ENCODE measurements at places on chromosomes 12 and 14. TPM values are rescaled to one million over a fixed set of nuclear protein-coding genes. Genes with fewer than 3 reads are reported as not detected.

GPR135 gene
- total RNA-seq = 1.8 TPM

DNA sequence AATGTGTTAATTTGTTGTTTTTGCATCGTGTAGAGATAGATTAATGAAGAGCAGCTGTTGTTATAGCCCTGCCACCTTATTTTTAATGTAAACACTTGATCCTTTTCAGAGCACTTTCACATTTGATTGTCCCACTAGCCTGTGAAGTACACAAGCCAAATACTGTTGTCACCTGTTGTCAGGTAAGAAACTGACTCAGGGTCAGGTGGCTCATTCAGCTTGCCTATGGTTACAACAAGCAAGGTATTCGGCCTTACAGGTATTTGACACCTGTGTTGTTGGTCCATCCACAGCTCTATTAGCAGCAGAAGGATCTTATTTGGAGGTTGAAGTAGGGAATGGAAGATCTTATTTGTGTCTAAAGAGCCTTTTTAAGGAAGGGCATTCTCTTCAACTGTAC is 108.9 kb downstream of the GPR135 start:
- H3K4me3 ChIP-seq = no peak overlapping the region
- H3K27ac ChIP-seq = no peak overlapping the region
- H3K4me1 ChIP-seq = peaks cover 6% of the 10 kb centered on the region

GRCh38 chr12:80033448-80033847 is 65.9 kb upstream of the OTOGL start:
- H3K4me3 ChIP-seq = no peak overlapping the region
- H3K36me3 ChIP-seq = no peaks in the 10 kb centered on the region
- H3K27ac ChIP-seq = no peak overlapping the region
- no peaks in the 10 kb centered on the region for H3K4me1 ChIP-seq
- no peaks in the 10 kb centered on the region for H3K27me3 ChIP-seq

DNA sequence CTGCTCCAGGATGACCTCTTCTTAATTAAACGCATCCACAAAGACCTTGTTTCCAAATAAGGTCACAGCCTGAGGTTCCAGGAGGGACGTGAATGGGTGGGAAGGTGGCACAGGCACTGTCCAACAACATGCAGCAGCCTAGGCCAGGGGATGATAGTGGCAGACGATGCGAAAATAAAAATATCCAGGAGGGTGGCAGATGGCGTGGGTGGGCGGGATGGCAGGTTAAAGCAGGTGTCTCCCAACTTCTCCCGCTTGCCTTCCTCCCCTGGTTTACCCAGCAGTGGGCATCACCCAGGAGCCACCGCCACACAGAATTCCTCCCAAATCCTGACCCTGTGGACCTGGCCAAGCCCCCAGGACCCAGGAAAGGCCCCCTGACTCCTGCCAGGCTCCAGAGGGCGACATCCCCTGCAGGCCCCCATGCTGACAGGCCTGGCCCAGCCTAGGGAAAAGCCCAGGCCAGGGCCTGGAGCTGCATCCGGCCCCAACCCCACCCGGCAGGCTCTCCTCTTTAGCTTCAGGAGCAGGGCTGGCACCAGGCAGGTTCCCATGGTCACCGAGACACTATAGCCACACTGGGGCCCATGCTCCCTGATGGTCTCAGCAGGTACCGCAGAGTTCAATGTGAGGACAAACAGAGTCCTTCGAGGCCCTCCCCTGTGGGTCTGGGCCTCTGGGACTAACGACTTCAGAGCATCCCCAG is 9.7 kb downstream of the NCOR2 start:
- H3K4me3 ChIP-seq = no peak overlapping the region
- no peak for DNase-seq
- H3K27me3 ChIP-seq = no peaks in the 10 kb centered on the region
- H3K27ac ChIP-seq = no peak overlapping the region

DNA sequence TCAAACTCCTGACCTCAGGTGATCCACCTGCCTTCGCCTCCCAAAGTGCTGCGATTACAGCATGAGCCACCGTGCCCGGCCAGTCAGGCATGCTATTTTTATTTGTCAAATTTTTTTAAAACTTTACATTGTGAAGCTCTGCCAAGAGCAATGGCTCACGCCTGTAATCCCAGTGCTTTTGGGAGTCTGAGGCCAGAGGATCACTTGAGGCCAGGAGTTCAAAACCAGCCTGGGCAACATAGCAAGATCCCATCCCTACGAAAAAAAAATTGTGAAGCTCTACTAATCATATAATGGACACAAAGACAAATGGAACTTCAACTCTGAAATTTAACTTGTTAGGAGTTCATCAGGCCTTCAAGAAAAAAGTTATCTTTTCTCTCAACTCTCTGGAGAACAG is 1.9 kb downstream of the R3HDM2 start:
- H3K27me3 ChIP-seq = no peaks in the 10 kb centered on the region
- no peak for DNase-seq
- H3K27ac ChIP-seq = peak overlapping the region; percentile 97
- H3K36me3 ChIP-seq = no peaks in the 10 kb centered on the region
- H3K4me3 ChIP-seq = no peak overlapping the region

GRCh38 chr14:37573356-37573755 is 21.7 kb downstream of the FOXA1 start:
- H3K27me3 ChIP-seq = no peaks in the 10 kb centered on the region
- no peak for DNase-seq
- H3K27ac ChIP-seq = no peak overlapping the region

DNA sequence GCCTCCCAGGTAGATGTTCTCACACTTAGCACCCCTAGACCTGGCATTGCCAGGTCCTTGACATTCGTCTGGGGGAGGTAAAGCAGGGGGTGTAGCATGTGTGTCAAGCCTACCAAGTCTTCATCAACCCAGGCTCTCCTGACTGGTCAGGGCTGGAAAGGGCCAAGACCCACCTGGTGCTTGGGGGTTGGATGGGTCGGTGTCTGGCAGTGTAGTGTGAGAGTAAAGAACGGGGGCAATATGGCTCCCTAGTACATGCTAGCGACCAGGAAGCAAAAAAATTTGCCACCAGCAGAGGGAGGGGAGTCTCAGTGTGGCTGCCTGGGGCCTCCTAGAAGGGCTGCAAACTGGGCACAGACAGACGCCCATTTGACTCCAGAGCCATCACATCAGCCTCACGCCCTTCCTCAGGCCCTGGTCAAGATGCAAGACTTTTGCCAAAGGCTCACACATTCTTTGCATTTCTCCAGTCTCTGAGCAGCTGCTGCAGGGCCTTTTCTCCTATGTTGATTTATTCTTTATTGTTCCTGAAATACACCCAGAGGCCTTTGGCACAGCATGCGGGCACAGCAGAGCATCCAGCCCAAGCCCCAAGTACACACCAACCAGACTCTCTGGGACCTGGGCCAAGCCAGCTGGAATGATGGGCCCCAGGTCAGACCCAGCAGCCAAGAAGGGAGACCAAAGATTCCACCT is 38.3 kb upstream of the PNMA1 start:
- H3K27me3 ChIP-seq = no peaks in the 10 kb centered on the region
- H3K36me3 ChIP-seq = no peaks in the 10 kb centered on the region

AQP2 gene
- total RNA-seq = 0.08 TPM

DNA sequence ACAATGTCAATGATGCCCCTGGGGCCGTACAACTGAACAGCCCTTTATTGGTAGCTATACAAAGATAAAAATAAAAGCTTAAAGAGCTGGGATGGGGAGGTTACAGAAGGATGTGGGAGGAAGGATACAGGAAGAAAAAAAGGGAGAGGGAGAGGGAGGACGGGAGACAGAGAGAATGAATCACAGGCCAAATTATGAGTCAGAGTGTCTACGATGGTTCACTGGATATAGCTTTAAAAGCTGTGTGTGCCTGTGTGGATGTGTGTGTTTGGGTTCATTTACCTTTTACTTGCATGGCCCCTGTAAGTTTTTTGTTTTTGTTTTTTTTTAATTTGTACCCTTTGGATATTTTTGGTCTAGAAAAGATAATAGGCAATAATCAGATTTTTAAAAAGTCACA is 111.9 kb downstream of the CCDC60 start:
- no peak overlapping the region for H3K27ac ChIP-seq
- no peaks in the 10 kb centered on the region for H3K36me3 ChIP-seq
- H3K4me1 ChIP-seq = no peaks in the 10 kb centered on the region

DDX51 gene
- 6.8 TPM for total RNA-seq

DNA sequence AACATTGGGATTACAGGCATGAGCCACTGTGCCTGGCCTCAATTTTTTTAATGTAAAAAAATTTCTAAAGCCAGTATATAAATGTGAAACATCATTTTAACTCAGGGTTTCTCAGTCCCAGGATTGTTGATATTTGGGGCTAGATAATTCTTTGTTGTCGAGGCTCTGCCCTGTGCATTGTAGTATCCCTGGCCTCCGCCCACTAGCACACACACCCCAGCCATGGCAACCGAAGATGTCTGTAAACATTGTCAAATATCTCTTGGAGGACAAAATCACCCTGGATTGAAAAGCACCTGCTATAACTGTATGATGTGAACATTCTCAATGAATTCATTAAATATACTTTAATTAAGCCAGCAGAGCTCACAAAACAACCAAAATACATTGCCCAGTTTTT is 8.4 kb upstream of the CIT start:
- H3K27ac ChIP-seq = no peak overlapping the region
- H3K36me3 ChIP-seq = no peaks in the 10 kb centered on the region
- H3K27me3 ChIP-seq = peaks cover 6% of the 10 kb centered on the region
- H3K4me1 ChIP-seq = no peaks in the 10 kb centered on the region
- no peak overlapping the region for H3K4me3 ChIP-seq

SDSL gene
- total RNA-seq = 10.3 TPM

Measured in hepatocyte (in vitro differentiated cells).